Stimulated activated CD4-positive, alpha-beta T cell treated with anti-CD3 and anti-CD28 coated beads, Interleukin-15, amount 100 ng/mL, for 48 hours (primary cell): ENCODE measurements at places on chromosomes 12 and 14.

- DNase-seq = no peak
Observed at GRCh38 chr12:103268831-103269514, 226.8 kb downstream of the C12orf42 start.

- no peak for DNase-seq
Observed at GRCh38 chr12:96670334-96670899, 181.0 kb downstream of the CFAP54 start.

- no peak for DNase-seq
Observed at GRCh38 chr12:42992826-42993225, 403.3 kb upstream of the PRICKLE1 start.

- no peak for DNase-seq
Observed at GRCh38 chr12:105461271-105461943, 130.9 kb downstream of the C12orf75 start.

DNA sequence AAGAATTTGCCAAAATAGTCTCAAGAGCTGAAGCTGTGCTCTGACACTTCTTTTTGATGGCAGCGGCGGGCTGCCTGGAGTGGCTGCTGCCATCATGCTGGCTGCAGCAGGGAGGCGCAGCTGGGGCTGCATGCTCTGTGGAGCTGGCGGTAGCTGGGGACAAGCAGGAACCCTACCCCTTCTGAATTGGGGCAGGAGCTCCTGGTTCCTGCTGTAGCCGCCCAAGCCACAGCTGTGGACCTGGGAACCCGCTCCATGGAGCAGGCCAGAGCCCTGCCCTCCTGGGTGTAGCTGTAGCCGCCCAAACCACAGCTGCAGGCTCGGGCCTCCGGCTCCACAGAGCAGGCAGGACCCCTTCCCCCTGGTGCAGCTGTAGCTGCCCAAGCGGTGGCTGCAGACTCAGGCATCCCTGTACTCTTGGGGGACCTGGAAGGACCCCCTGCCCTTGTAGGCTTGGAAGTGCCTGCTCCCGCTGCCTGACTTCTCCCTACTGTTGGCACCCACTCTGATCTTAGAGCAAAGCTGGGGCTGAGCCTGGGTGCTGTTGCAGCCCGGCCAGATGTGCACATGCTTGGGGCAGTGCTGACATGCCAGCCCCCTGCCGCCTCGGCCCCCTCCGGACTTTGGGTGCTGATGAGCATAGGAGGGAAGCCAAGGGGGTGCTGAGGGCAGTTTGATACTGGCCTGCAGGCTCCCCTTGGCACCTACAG lies 33.3 kb downstream of the APAF1 start:
- no peak for DNase-seq

GRCh38 chr14:51668870-51669269 lies 17.2 kb downstream of the FRMD6 start:
- no peak for DNase-seq

DNA sequence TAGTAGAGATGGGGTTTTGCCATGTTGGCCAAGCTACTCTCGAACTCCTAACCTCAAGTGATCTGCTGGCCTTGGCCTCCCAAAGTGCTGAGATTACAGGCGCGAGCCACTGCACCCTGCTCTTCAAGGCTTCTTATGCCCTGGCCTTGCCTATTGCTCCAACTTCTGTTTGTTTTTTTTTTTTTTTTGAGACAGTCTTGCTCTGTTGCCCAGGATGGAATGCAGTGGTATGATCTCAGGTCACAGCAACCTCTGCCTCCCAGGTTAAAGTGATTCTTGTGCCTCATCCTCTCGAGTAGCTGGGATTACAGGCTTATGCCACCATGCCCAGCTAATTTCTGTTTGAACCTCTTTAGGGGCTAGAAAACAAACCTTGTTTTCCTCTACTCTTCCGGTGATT lies 6.0 kb upstream of the ABCD4 start:
- DNase-seq = no peak

GRCh38 chr12:45518291-45519235 lies 210.9 kb upstream of the ARID2 start:
- DNase-seq = no peak

- peak; percentile 74 for DNase-seq
Observed at GRCh38 chr12:6788972-6789924, at the start of gene CD4. CD4 (plus strand) TSS chr12:6789528; CDS start chr12:6800139, 10,611 bp downstream.
